ENCODE measurements at places on chromosomes 2 and 18. TPM values are rescaled to one million over a fixed set of nuclear protein-coding genes. Genes with fewer than 3 reads are reported as not detected.

DNA sequence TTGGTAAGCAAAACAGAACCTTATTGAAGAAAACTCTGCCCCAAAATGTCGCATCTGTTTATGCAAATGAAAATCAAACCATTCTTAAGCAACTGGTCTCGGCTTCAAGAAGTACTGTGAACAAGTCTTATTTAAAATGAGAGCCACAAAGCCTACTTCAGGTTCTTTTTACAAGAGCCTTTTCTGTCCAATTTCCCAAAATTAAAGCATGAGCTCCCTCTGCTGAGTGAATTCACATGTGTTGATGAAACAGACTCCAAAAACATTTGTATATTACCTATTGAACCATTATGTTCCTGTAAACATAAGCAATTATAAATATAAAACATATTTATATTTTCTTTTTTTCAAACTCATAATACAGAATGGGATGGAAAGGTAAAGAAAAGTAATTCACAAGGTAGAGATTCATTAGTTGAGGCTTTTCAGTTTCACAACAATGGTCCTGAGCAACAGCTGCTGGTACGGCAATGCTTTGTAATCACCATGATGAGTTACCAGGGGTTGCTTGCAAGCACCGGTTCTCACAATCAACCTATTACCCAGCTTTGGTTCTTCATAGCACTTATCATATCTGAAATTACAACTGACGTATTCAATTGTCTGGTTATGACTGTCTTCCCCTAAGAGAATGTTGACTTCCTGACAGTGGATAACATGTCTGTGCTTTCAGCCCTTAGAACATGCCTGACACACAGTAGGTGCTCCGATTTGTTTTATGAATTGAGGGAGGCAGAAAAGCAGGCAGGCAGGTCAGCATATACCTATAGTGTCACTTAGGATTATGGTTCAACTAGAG is 108.4 kb upstream of the BZW1 start:
- DNase-seq, result peak; percentile 80

TRAPPC8 gene
- 32.6 TPM for total RNA-seq

- no peak for DNase-seq
Observed at GRCh38 chr2:117921520-117921919, 92.3 kb downstream of the CCDC93 start.

DNA sequence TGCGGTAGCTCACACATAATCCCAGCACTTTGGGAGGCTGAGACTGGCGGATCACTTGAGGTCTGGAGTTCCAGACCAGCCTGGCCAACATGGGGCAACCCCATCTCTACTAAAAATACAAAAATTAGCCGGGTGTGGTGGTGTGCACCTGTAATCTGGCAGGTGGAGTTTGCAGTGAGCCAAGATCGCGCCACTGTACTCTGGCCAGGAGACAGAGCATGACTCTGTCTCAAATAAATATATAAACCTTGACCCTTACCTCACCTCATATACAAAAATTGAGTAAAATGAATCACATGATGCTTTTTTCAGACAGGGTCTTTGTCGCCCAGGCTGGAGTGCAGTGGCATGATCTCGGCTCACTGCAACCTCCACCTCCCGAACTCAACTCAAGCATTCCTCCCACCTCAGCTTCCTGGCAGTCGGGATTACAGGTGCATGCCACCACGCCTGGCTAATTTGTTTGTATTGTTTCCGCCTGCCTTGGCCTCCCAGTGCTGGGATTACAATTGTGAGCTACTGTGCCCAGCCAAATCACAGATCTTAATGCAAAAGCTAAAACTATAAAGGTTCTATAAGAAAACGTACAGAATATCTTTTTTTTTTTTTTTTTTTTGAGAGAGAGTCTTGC is 25.3 kb downstream of the XPO1 start:
- no peak for DNase-seq
